ENCODE measurements at places on chromosomes 12 and 14.

GRCh38 chr14:77979171-77979570, 179.3 kb downstream of the ADCK1 start:
- no peak for DNase-seq

DNA sequence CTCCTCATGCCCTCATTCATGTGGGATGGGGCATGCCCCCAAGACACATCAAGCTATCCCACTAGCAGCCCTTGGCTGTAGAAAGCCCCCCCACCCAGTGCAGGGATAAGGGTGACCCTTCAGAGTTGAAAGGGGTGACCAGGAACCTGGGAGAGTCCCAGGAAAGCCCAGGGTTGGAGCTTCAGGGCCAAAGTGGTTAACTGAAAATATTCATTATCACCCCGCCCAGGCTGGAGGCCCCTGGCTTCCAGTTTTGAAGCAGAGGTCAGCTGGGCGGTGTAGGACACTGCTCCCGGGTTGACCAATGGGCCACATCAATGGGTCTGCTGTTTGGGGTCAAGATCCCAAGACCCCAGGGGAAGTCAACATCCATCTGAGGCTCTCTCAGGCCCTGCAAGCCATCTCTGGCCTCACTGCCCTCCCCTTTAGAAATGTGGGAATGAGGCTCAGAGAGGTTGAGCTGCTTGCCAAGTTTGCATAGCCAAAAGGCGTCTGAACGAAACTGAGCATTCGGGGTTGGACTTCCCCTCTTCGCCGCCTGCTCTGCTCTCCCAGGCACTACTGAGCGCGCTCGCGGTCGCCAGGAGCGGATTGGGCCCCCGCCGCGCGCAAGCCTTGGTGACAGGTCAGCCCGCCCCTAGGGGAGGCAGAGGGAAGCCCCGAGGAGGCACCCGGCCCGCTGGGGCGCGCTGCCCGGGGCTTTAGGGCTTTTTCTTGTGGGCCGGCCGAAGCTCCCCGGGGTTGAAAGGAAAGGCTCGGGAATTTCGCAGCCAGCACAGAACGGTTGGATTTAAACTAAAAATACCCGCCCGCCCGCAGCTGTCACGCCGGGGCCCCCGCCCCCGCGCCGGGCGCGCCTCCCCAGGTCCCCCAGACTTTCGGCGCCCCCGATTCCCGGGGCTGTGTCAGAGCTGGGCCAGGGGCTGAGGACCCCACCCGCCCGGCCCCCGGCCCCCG, 576 bp downstream of the SYNE3 start:
- DNase-seq, result peak; percentile 58

GRCh38 chr14:73771848-73772638, 57.9 kb upstream of the PNMA1 start:
- no peak for DNase-seq

- DNase-seq, result no peak
Measured at GRCh38 chr14:33959692-33960151, 8.8 kb upstream of the EGLN3 start.

- no peak for DNase-seq
Measured at GRCh38 chr12:62760779-62761178, 174.2 kb downstream of the PPM1H start.

GRCh38 chr14:75981426-75982265, at the start of gene TGFB3:
TSS of gene TGFB3 (minus strand) at chr14:75981995. CDS start at chr14:75980893, 1,102 bp downstream.
- no peak for DNase-seq

GRCh38 chr14:42944284-42944683, 1337.6 kb downstream of the LRFN5 start:
- no peak for DNase-seq

DNA sequence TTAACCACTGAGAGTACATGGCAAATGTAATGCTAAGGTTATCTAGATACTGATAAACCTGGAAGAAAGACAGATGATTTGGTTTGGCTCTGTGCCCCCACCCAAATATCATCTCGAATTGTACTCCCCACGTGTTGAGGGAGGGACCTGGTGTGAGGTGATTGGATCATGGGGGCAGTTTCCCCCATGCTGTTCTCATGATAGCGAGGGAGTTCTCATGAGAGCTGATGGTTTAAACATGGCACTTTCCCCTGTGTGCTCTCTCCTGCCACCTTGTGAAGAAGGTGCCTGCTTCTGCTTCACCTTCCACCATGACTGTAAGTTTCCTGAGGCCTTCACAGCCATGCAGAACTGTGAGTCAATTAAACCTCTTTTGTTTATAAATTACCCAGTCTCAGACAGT, 14.2 kb downstream of the NOXRED1 start:
- DNase-seq, result no peak

GRCh38 chr12:104930388-104931326, 27.4 kb downstream of the SLC41A2 start:
- DNase-seq, result no peak

DNA sequence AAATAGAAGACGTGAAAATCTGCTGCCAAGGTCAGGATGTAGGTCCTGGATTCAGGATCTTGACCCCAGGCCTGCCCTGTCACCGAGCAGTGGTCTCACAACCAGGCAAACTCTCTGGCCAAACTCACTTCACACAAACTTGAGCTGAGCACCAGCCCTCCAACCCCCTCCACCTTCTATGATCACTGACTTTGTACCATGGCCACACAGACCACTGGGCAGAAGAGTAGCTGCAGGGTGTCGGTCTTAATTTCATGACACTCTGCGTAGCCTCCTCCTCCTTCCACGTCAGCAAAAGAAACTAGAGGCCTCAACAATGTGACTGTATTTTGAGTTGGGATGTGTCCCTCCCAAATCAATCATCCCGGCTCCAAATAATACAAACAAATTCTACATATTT, 7.2 kb upstream of the TBX3 start:
- DNase-seq, result no peak

All from neural crest cell (in vitro differentiated cells).